ENCODE measurements at places on chromosomes 12 and 14.

GRCh38 chr14:75558440-75558839 lies 20.0 kb upstream of the FLVCR2 start:
- DNase-seq: no peak

GRCh38 chr12:104275689-104276088 lies 27.9 kb upstream of the EID3 start:
- DNase-seq: no peak

DNA sequence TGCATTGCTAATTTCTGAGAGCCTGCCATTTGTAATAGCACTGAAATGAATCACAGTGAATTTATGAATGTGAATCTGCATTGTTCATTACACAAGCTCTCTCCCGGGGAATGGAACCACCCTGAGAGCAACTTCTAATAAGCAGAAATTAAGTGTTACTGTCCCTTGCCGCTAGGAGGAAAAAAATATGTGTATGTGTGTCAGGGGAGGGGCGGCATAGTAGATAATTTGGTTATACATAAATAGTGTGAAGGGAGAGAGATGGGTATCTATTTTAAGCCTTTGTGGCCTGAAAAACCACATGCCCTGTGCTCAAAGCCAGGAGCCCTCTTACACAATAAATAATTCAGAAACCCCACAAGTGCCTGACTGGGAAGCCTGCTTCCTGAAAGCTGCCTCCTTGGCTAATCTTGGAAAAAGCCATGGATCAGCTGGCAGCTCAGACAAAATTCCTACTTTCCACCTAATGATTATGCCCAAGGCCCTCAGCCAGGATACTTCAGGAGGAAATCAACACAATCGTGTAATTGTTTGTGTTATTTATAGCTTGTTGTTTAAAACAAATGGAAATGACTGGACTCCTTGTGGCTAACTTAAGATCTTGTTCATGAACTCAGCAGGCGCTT lies 366.2 kb upstream of the KITLG start:
- DNase-seq: no peak

DNA sequence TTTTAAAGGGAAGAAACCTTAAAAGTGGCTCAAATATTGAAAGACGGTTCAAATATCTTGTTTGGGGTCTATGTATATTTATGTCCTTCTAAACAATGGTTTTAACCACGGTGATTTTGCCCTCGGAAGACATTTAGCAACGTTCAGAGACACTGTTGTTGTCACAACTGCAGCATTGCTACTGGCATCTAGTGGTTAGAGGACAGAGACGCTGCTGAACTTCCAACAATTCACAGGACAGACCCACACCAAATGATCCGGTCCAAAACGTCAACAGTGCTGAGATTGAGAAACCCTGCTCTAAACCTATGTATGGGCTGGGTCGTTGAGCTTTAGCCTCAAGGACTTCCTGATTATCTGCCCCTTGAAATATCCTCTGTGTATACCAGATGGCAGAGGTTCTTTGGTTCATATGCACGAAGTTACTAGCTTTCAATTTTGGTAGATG lies 1.7 kb downstream of the ANGEL1 start:
- DNase-seq: peak; percentile 62

DNA sequence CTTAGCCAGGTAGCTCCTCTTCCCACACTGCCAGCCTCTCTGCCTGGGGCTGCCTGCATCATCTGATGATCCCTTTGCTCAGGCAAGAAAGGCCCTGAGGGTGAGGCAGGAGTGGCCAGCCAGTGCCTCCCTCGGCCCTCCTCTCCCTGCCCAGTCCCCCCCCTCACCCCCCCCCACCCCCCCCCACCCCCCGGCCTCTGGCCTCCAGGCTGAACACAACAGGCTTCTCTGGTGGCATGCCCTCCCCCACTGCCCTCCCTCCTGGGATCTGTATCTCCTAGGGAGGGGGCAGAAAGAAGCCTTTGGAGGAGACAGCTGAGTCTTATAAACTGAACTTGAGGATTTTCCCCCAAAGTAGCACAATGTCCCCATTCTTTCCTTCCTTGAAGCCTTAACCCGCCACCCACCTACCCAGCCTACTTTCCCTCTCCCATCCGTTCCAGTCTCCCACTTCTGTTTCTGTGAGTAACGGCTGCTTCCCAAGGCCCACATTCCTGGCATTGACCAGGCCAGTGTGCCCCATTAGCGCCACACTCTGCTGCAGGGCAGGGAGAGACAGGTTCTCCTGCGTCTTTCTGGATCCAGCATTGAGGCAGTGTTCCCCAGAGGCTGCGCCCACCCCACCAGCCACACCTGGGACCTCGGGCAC lies 82.1 kb downstream of the B4GALNT3 start:
- no peak for DNase-seq

- DNase-seq: no peak
These were observed 25.0 kb downstream of the SH2B3 start for GRCh38 chr12:111430433-111431353.

Data from NCI-H1694 (cell line).